ENCODE measurements at places on chromosomes 5 and 9.

DNA sequence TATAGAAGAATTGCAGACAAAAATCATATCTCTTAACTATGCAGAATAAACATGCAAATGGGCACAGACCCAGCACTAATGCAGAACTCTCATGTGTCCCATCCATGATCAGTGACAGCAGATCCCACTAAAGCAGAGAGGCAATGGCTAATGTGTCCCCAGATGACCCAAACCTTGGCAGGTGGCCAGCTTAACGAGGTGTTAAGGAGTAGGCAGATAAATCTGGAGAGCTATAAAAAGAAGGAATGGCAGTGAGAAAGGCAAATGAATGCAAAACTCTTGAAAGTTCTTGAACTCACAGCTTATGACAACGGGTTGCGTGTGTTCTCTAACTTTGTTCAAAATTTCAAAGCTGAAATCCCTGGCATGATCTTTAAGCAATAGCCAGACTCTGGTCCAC is 265.4 kb downstream of the RASEF start:
- no peak for DNase-seq

- DNase-seq: peak; percentile 25
Measured at GRCh38 chr5:148805326-148806290, 20.8 kb upstream of the ADRB2 start.

- no peak for DNase-seq
Measured at GRCh38 chr5:135025730-135026644, 8.0 kb downstream of the PITX1 start.

- DNase-seq: no peak
Measured at GRCh38 chr9:93636667-93637066, 60.3 kb downstream of the PHF2 start.

- DNase-seq: no peak
Measured at GRCh38 chr9:127945338-127945737, 7.7 kb upstream of the DPM2 start.

GRCh38 chr9:35689542-35690293 is at the start of gene TPM2:
Gene TPM2 (minus strand): TSS chr9:35689925. CDS start chr9:35689817, 108 bp downstream.
- DNase-seq: peak; percentile 92

DNA sequence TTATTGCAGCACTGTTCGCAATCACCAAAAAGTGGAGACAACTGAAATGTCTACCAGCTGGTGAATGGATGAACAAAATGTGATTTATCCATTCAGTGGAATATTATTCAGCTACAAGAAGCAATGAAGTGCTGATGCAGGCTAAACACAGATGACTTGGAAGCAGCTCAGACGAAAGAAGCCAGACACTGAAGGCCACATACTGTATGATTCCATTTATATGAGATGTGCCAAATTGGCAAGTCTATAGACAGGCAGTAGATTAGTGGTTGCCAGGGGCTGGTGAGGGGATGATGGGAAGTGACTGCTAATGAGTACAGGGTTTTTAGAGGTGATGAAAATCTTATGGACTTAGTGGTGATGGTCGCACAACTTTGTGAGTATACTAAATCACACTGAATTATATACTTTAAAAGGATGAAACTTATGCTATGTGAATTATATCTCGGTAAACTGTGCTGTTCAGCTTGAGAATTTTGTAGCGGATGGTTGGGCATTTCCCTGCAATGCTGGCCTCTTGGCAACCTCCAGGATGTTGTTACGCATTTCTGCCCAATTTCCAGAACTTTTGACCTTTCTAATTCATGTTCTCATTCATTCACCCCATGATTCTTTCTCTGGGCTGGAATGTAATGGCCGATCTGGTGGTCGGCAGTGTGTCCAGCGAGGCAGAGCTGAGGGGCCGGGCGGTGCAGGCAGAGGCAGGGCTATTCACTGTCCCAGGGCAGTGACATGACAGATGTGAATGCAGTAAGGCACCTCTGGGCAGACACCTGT is 22.0 kb upstream of the WNK2 start:
- DNase-seq: no peak

- DNase-seq: no peak
Measured at GRCh38 chr9:106879439-106879882, 16.5 kb downstream of the ZNF462 start.

GRCh38 chr5:149837680-149838269 is 106.8 kb downstream of the PDE6A start:
- DNase-seq: peak; percentile 92

- peak; percentile 65 for DNase-seq
Measured at GRCh38 chr9:113989017-113989713, 88.9 kb downstream of the AMBP start.

- DNase-seq: no peak
Measured at GRCh38 chr5:112514111-112514510, 95.0 kb upstream of the EPB41L4A start.

DNA sequence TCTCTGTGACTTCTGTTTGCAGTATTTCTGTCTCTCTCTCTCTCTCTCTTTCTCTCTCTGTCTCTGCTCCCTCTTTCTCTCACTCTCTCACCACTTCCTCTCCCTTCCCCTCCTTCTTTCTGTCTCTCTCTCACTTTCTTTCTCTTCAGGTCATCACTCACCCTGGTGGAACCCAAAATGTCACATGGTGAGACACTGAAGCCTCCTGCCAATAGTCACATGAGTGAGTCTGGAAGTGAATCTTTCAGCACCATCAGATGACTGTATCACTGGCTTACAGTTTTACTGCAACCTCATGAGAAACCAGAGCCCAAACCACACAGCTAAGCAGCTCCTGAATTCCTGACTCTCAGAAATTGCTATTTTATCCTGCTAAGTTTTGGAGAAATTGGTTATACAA is 414.6 kb downstream of the CAAP1 start:
- DNase-seq: no peak

GRCh38 chr9:136354592-136355085 is 8.9 kb downstream of the DNLZ start:
- peak; percentile 64 for DNase-seq

- peak; percentile 94 for DNase-seq
Measured at GRCh38 chr5:1763548-1763911, 36.1 kb downstream of the MRPL36 start.

DNA sequence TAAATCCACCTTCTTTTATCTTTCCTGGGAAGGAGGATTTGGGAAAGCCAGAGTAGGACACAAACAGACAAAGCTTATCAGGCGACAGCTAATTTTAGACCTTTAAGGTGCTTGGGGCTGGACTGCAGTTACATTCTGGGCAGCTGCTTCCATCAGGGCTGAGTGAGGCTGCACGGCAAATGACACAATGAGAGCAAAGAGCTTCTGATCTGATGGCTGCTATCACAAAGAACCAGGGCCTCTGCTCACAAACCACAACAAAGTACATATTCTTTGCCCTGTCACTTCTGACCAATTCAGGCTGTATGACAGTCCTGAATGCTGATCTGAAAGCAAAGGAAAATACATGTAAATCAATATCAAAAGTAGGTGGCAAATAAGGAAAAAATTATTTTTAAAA is 93.1 kb downstream of the MRPS27 start:
- no peak for DNase-seq

DNA sequence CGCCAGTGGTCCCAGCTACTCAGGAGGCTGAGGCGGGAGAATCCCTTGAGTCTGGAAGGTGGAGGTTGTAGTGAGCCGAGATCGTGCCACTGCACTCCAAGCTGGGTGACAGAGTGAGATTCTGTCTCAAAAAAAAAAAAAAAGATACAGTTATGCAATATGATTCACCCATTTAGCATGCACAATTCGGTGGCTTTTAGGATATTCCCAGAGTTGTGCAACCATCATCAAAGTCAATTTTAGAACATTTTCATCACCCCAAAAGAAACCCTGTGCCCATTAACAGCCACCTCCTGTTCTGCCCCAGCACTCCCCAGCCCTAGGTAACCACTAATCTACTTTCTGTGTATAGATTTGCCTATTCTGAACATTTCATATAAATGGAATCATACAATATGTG is 4.3 kb upstream of the DHFR start:
- DNase-seq: peak; percentile 56

- no peak for DNase-seq
Measured at GRCh38 chr9:2700909-2701550, 16.3 kb upstream of the KCNV2 start.

- DNase-seq: no peak
Measured at GRCh38 chr9:92632641-92633040, 37.3 kb downstream of the IPPK start.

- no peak for DNase-seq
Measured at GRCh38 chr5:166961028-166961427, 1330.4 kb upstream of the WWC1 start.

DNA sequence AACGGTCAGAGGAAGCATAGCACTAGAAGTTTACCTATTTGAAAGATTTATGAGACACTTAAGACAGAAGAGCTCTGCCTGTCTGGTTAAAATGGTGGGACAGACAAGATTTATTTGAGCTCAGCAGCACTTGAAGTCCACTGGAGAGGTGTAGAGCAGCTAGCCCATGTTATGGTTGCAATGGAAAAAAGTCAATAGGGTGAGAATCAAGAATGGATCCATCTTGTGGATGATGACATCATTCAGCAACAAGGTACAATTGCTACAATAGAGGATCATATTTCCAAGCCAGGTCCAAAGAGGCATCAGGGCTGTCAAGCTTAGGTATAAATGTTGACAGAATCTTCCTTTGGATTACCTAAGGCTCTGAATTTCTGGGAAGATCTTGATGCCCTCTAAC is 21.1 kb upstream of the ZNF131 start:
- DNase-seq: no peak

GRCh38 chr9:93591301-93592007 is 15.1 kb downstream of the PHF2 start:
- no peak for DNase-seq

DNA sequence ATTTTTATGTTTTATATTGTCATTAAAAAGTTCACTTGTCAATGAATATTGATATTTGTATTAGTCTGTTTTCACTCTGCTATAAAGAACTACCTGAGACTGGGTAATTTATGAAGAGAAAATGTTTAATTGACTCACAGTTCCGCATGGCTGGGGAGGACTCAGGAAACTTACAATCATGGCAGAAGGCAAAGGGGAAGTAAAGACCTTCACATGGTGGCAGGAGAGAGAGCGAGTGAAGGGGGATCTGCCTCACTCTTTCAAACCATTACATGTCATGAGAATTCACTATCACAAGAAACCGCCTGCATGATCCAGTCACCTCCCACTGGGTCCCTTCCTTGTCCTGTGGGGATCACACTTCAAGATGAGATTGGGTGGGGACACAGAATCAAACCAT is 27.4 kb downstream of the SRD5A1 start:
- DNase-seq: no peak

GRCh38 chr9:109939698-109940342 is 159.8 kb downstream of the PALM2AKAP2 start:
- no peak for DNase-seq

DNA sequence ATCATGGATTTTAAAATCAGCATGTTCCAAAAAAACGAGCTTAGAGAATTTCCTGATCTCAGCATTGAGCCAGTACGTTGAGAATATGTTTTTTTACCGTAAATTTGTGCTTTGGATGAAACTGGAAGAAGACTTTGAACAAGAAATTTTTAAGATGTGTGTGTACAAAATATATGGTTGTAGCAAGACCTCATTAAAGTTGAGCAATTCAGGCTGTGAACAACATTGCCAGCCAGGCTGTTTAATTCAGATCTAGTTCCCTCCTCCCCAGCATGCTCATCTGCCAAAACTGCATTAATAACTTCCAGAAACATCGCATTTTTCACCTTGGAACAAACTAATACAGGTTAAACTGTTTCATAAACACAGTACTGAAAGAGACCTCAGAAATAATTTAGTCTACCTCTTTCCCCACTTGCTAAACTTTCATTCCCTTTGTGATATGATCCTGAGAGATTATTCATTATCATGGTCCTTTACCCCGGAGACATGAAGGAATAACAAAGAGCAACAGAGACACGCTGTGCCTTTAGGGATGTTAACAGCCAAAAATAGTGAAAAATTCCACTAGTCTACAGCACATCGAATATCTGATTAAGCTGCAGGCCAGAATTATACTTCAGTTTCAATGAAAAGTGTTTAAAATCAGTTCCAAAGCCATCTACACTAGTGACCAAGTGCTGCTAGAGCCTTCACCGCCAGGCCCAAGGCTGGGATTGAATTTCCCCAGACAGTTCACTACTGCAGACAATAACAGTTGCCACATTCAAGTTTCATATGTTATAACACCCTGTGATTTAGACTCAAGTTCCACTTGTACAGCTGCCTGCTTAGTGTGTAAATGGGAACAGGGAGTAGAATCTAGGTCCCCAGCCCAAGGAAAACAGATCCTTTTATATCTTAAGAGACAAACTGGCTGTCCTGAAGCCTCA is 89.6 kb downstream of the EFNA5 start:
- DNase-seq: peak; percentile 41

GRCh38 chr5:160675988-160676387 is 176.0 kb downstream of the ATP10B start:
- no peak for DNase-seq

GRCh38 chr5:56676091-56676768 is 139.1 kb upstream of the MAP3K1 start:
- peak; percentile 22 for DNase-seq

DNA sequence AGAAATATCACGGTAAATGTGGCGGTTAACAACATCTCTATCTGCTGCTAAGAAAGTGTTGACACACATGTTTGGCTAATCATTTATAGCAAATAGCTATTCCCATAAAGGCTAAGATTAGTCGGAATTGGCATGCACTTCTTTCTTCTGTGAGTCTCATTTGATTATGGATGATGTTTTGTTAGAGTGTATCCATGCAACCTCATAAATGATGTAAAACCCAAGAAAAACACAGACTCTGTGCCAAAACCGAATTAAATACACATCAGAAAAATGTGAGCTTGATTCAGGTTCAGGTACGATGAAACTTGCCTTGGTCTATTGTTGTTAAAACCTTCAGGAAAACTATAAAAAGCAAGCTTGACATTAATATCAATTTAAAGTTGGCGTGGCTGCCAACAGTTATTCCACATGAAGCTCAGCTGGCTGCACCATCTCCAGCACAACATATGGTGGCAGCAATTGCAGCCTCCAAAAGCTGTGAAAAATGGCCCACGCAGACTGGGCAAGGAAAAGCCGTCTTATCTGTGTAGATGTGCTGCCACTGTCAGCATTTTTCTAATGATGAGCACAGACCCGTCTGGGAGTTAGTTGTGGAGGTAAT is 41.1 kb upstream of the ICE1 start:
- no peak for DNase-seq

DNA sequence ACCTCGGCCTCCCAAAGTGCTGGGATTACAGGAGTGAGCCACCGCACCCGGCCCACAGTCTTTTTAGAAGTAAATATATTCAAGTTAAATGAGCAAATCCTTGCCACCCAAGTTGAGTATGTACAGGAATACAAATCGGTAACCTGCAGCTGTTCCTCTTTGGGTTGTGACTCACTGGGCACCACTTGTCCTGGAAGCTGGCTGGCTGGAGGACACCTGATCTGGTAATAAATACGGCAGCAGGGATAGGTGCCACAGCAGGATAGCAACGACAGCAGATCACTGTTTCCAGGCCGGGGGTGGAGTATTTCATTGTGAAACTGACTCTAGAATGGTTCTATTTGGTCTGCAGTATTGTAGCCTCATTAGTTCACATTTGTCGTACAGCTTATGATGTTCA is 35.7 kb upstream of the SLC36A2 start:
- no peak for DNase-seq

DNA sequence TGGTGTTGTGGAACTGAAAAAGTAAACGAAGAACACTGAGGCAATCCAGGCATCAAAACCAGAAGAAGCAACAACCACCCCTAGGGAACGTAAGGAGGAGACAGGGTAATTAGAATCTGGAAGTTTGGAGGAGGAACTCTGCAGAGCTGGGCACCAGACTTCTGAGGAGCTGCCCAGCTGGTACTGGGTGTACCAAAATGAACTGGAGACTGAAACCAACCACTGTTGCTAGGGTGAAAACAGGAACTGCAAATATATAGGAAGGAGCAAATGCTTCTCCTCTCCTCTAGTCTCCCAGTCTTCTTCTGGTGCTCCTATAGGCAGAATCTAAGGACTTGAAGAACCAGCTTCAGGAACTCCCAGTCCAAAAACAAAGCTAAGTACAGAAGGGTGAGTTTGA is 189.8 kb downstream of the ELAVL2 start:
- no peak for DNase-seq
